Hypothalamus (tissue), 51 donors: ENCODE measurements at places on chromosomes 5 and 9.

GRCh38 chr5:163473635-163474243, 13.3 kb downstream of the HMMR start:
- no peak for DNase-seq

DNA sequence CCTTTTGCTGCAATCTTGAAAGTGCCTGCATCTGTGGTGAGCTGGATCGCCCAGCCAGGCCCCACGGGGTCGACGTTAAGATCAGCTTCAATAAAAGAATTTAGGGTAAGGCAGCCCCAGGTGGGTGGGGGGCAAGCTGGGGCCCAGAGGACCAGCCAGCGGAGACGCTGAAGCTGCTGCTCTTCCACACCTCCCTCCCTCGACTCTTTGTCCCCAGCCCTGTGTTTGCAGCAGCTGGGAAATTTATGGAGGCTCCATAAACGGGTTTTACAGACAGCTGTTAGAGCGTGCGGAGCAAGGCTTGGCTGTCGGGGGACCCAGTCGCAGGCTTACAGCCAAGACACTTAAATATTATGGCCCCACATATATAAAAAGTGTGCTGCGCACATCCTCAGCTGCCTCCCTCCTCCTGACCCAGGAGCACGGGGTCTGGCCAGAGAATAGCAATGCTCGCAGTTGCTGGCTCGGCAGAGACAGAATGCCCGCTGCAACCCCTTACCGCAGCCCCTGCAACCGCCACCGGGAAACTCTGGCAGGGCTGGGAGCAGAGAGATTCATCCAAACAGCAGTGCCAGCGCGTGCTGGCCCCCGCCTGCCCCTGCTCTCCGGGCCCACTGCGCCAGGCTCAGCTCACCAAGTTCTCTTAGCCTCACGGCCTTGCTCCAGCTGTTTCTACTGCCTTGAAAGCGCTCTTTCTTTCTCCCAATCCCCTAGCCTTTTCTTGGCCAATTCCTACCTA, 28.4 kb upstream of the MVB12B start:
- DNase-seq: peak; percentile 66

GRCh38 chr5:52777186-52777585, 10.5 kb upstream of the ITGA1 start:
- no peak for DNase-seq

GRCh38 chr9:35042081-35042604, 30.3 kb downstream of the VCP start:
- DNase-seq: no peak

- DNase-seq: no peak
Observed at GRCh38 chr5:38680094-38680825, 123.8 kb upstream of the LIFR start.

DNA sequence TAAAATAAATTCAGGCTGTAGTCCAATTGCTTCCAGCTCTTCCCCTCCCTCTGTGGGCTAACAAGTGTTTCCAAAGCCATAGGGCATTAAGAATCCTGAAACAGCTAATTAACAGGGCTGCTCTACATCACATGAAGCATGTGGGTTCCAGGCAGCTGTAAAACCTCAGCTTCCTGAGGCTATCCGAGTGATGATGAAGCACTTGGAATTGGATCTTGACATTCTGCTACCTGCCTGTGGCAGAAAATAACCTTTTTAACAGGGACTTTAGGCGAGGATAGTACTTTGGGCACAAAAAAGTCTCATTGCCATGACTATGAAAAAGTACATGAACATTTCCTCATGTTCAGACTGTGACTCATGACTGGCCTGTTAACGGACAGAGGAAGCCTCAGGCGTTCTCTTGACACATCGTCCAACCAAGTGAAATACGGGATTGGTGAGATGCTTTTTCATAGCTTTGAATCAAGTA, 107.2 kb downstream of the PDE4D start:
- no peak for DNase-seq

GRCh38 chr9:123834889-123835562, 94.9 kb downstream of the DENND1A start:
- no peak for DNase-seq

GRCh38 chr5:163968651-163969050, 463.2 kb downstream of the MAT2B start:
- DNase-seq: no peak

GRCh38 chr5:11346336-11346735, 557.9 kb downstream of the CTNND2 start:
- DNase-seq: no peak

- no peak for DNase-seq
Observed at GRCh38 chr5:115467628-115468027, 76.9 kb downstream of the FEM1C start.

- no peak for DNase-seq
Observed at GRCh38 chr9:129380961-129381401, 202.9 kb upstream of the IER5L start.

GRCh38 chr9:37692622-37693221, 42.0 kb downstream of the FRMPD1 start:
- DNase-seq: no peak

GRCh38 chr5:74406844-74407243, 233.7 kb downstream of the ENC1 start:
- no peak for DNase-seq

DNA sequence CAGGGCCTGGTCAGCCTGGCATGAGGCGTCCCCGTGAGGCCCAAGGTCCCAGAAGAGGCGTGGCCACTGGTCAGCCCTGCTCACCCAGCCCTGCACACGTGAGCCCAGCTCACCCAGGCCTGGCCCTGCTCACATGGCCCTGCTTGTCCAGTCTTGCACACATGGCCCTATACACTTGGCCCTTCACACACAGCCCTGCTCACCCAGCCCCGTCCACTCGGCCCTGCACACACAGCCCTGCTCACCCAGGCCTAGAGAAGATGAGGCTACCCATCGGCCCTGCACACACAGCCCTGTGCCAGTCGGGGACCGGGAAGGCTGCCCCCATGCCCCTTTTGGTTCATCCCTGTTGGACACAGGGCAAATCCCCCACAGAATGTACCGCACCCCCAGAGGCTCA, 28.4 kb downstream of the ZDHHC11B start:
- DNase-seq: no peak

- no peak for DNase-seq
Observed at GRCh38 chr5:3659907-3660306, 64.3 kb downstream of the IRX1 start.

- DNase-seq: peak; percentile 50
Observed at GRCh38 chr9:33813712-33814641, 3.0 kb upstream of the UBE2R2 start.
